Natural killer cell (primary cell): ENCODE measurements at places on chromosomes 16 and 17. TPM values are rescaled to one million over a fixed set of nuclear protein-coding genes. Genes with fewer than 3 reads are reported as not detected.

- no peaks in the 10 kb centered on the region for H3K27me3 ChIP-seq
- no peak for DNase-seq
- H3K36me3 ChIP-seq = no peaks in the 10 kb centered on the region
- H3K4me1 ChIP-seq = no peaks in the 10 kb centered on the region
- H3K4me3 ChIP-seq = no peak overlapping the region
Measured at GRCh38 chr16:30820952-30821421, 34.0 kb upstream of the ZNF629 start.

- no peaks in the 10 kb centered on the region for H3K36me3 ChIP-seq
- H3K27me3 ChIP-seq = no peaks in the 10 kb centered on the region
- H3K4me3 ChIP-seq = no peak overlapping the region
- no peaks in the 10 kb centered on the region for H3K4me1 ChIP-seq
Measured at GRCh38 chr16:30619638-30620037, 9.4 kb upstream of the ZNF689 start.

- H3K4me1 ChIP-seq = no peaks in the 10 kb centered on the region
- no peak overlapping the region for H3K27ac ChIP-seq
- no peaks in the 10 kb centered on the region for H3K27me3 ChIP-seq
- no peak overlapping the region for H3K4me3 ChIP-seq
Measured at GRCh38 chr16:61798741-61799140, 237.5 kb downstream of the CDH8 start.

The OTOP3 gene
- total RNA-seq = not detected

The NATD1 gene
- total RNA-seq = 10.9 TPM
